EH (cell line): ENCODE measurements at places on chromosomes 1 and 21.

GRCh38 chr1:171122893-171123292, 32.2 kb downstream of the FMO3 start:
- DNase-seq: no peak

DNA sequence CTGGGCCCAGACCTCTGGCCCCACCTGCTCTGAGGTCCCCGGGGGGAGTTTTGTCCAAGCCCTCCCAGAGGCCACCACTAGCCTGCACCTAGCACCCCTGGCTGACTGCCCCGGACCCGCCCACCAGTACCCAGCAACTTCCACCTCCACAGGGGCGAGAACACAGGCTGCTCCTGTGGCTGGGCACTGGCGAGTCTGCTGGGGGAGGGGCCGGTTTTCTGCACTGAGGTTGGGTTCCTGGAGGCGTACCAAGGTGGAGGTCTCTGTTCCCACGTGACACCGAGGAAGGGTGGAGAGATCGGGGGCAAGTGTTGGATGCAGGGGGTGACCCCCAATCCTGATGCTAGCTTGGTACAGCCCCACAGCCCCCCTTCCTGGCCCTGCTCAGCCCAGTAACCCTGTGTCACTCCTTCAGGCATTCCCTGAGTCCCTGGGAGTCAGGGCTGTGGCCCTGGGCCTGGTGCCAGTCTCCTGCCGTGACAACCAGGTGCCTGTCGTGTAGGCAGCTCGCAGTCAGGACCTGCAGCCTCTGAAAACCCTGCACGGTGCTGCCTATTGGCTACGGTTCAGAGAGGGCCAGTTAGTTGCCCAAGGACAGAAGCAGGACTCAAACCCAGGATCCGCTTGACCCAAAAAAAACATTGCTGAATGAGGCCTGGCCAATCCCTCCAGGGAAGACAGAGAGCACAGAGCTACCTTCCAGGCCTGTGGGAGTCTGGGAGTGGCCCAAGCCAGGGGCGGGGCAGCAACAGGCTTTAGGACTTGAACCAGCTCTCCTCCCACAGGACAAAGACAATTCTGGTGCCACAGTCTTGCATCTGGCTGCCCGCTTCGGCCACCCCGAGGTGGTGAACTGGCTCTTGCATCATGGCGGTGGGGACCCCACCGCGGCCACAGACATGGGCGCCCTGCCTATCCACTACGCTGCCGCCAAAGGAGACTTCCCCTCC, 3.1 kb downstream of the ESPN start:
- no peak for DNase-seq

DNA sequence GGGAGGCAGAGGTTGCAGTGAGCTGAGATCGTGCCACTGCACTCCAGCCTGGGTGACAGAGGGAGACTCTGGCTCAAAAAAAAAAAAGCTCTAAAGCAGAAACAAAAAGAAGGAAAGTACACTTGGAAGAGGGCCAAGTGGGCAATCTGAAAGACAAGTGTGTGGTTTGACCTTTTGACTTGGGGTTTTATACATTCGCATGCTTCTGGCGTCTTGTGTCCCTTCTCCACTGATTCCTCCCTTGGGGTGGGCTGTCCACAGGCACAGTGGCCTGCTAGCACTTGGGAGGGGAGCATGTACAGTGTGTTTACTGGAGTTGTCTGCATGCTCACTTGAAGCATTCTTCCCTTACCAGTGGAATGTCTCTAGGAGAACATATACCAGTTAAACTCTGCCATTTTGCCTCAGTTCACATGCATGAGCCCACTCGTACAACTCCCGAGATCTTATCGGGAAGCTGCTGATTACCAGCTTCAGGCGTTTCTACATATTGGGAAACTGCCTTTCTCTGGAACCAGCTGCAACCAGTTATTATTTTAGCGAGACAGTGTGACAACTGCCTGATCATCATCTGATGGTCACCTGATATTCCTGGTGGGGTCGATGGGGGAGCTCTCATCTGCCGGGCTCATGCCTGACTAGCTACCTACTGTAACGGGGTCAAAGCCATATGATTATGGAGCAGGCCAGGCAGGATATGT, 113.5 kb upstream of the ZNF678 start:
- no peak for DNase-seq

- no peak for DNase-seq
Observed at GRCh38 chr1:6354659-6355317, 38.8 kb downstream of the ACOT7 start.

- no peak for DNase-seq
Observed at GRCh38 chr1:117658676-117659075, 52.8 kb downstream of the TENT5C start.

GRCh38 chr1:27218736-27219135, 15.7 kb upstream of the WDTC1 start:
- DNase-seq: no peak

GRCh38 chr1:46991083-46991923, 32.2 kb upstream of the CYP4X1 start:
- no peak for DNase-seq
